Anterior cingulate cortex (tissue), 58 donors: ENCODE measurements at places on chromosomes 5 and 9.

GRCh38 chr5:136094913-136095641 lies 37.6 kb upstream of the SMAD5 start:
- DNase-seq, result no peak

GRCh38 chr5:109947667-109948066 lies 257.9 kb downstream of the MAN2A1 start:
- DNase-seq, result no peak

- DNase-seq, result no peak
Measured at GRCh38 chr9:33164138-33164809, 2.9 kb downstream of the B4GALT1 start.

GRCh38 chr5:170278611-170279458 lies 18.7 kb downstream of the LCP2 start:
- no peak for DNase-seq

DNA sequence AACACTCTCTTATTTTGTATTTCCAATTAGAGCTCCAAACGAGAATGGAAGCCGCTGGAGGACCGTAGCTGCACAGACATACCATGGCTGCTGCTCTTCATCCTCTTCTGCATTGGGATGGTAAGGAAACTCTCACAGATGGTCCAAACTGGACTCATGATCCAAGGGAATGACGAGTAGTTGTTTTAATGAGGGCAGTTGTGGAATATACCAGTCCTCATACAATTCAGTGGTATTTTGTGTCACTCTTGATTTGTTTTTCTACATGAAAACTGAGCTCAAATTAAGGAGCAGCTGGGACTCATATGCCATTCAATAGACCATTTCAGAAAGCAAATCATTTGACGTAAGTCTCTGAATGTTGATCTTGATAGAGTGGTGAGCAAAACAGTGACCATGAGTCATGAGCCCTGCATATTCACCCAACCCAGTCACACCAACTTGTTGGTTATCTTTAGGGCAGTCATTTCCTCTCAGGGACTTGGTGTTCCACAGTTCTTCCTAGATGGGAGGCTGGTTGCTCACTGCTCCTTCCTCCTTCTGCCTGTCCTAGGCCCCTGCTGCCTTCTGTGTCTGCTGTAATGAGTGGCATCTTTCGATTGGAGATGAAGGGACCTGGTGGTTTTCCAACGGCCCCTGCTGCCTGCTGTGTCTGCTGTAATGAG lies 54.9 kb downstream of the SLC44A1 start:
- no peak for DNase-seq

GRCh38 chr5:147072622-147073021 lies 162.2 kb upstream of the STK32A start:
- no peak for DNase-seq

- no peak for DNase-seq
Measured at GRCh38 chr9:106920701-106921283, 57.8 kb downstream of the ZNF462 start.

GRCh38 chr5:91189480-91190313 lies 193.4 kb downstream of the ARRDC3 start:
- DNase-seq, result no peak

DNA sequence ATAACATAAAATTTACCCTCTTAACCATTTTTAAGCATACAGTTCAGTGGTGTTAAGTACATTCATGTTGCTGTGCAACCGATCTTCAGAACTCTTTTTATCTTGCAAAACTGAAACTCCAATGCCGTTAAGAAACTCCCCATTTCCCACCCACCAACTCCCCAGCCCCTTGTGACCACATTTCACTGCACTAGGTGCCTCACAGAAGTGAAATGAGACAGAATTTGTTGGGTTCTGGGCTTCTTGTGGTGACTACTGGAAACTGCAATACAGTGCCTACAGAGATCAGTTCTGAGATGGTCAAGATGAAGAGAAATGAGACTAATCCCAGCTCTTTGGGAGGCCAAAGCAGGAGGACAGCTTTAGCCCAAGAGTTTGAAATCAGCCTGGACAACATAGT lies 202.1 kb upstream of the SLC30A5 start:
- no peak for DNase-seq

DNA sequence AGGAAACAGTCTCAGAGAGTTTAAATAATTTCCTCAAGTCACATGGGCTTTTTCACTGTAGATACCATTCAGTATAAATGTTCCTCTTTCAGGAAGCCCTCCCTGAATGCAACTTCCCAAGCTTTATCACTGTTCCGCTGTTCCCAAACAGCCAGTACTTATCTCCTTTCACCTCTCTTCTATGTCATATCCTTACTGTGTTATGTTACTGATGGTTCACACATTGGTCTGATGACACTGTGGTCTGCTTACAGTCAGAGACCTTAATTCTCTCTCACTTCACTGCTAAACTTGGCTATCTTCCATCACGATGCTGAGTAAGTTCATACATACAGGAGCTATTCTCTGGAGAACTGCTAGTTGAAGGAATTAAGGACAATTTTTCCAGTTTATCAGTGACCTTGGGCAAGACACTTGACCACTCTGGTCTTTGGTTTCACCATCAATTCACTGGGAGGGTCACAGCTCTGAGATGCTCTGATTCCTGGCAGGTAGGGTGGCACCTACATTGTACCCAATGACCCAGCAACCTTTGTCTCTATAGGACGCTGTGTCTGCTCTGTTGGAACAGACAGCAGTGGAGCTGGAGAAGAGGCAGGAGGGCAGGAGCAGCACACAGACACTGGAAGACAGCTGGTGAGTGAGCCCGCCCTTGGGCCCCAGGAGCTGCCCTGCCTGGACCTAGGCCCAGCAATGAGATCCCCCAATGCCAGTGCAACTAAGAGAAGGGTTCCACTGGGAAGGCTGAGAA lies 42.1 kb upstream of the RARS1 start:
- DNase-seq, result no peak

DNA sequence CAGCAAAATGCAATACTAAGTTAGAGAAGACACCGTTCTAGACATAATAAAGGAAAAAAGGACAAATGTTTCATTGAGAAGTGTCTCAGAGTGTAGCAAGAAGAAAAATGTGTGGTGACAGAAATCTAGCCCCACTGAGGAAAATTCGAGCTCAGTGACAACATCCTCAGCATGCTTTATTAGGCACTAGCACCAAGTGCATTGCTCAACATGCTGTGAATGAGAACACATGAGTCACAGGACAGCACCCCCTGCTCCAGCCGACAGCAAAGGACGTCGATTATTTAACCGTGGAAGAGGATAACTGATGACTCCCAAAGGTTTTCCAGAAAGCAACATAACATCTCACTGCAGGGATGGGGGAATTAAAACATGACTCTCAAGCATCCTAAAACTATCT lies 182.7 kb downstream of the GNAQ start:
- DNase-seq, result no peak

- peak; percentile 64 for DNase-seq
Measured at GRCh38 chr9:15509931-15510788, 610 bp downstream of the PSIP1 start.

DNA sequence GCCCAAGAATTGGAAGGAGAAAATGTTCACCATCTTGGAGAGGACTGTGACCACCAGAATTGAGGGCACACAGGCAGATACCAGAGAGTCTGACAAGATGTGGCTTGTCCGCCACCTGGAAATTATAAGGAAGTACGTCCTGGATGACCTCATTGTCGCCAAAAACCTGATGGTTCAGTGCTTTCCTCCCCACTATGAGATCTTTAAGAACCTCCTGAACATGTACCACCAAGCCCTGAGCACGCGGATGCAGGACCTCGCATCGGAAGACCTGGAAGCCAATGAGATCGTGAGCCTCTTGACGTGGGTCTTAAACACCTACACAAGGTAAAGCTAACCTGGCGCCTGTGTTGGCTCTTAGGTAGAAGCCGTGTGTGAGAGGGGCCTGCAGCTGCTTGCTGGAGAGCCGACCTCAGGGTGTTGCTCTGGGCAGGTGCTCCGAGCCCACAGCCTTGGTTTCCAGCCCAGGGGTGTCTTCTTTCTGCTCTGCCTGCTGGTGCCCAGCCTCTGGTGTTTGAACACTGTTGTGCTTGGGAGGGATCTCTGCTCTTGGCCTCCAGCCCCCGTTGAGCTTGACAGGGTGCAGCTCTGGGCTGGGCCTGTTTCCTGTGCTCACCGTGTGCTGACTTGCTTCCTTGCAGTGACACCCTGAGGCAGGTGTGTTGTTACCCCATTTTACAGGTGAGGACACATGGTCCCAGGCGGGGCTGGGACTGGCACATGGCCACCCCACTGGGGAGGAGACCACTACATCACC lies 10.9 kb downstream of the EXOC3 start:
- no peak for DNase-seq

- DNase-seq, result no peak
Measured at GRCh38 chr5:36238502-36239295, 3.0 kb downstream of the NADK2 start.

DNA sequence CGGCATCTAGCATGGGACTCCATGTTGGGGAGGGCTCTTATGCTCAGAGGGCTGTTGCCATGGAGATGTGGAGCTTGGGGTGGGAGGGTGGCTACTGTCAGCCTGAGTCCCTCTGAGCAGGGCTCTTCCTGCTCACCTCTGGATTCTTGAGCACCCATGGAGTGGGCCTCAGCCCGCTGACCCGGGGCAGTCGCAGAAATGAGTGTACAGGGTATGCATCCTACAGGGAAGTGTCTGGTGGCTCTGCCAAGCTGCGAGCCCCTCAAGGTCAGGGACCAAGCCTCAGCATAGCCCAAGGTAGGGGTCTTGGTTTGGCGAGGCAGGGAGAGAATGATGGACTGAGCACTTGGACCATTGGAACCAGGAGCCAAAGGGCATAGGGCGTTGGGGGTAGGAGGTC lies 104.1 kb downstream of the DAB2IP start:
- DNase-seq, result no peak

- DNase-seq, result no peak
Measured at GRCh38 chr9:2502760-2503159, 118.8 kb upstream of the VLDLR start.

- DNase-seq, result no peak
Measured at GRCh38 chr5:7405277-7405676, 9.3 kb downstream of the ADCY2 start.

- DNase-seq, result no peak
Measured at GRCh38 chr9:90979138-90979551, 177.5 kb downstream of the SYK start.

GRCh38 chr9:127175319-127175715 lies 52.9 kb upstream of the ANGPTL2 start:
- no peak for DNase-seq

DNA sequence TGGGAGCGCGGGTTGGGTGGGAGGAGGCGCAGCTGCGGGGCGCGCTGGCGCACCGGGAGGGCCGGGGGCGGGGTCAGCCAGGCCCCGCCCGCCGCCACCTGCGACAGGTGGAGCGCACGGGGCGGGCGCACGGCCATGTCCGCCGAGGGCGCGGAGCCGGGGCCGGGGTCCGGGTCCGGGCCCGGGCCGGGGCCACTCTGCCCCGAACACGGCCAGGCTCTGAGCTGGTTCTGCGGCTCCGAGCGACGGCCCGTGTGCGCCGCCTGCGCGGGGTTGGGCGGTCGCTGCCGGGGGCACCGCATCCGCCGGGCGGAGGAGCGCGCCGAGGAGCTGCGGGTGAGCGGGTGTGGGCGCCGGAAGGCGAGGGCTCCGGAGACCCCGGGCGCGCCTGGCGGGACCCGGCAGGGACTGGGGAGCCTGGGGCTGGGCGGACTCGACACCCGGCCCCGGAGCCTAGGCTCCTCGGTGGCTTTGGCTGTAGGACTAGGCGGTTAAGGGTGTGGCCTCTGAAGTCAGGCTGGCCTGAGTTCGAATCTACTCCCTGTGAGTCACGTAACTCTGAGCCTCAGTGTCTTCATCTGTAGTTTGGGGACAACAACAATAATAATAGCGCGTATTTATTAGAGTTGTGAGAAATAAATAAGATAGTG lies at the start of gene BSPRY:
TSS of gene BSPRY (plus strand) at position 97 of the 650 bp plus-strand sequence. CDS start at position 136, 39 bp downstream.
- DNase-seq, result no peak

GRCh38 chr5:22910523-22910922 lies 57.4 kb upstream of the CDH12 start:
- no peak for DNase-seq

- DNase-seq, result no peak
Measured at GRCh38 chr9:112007575-112008240, 111.1 kb downstream of the UGCG start.

DNA sequence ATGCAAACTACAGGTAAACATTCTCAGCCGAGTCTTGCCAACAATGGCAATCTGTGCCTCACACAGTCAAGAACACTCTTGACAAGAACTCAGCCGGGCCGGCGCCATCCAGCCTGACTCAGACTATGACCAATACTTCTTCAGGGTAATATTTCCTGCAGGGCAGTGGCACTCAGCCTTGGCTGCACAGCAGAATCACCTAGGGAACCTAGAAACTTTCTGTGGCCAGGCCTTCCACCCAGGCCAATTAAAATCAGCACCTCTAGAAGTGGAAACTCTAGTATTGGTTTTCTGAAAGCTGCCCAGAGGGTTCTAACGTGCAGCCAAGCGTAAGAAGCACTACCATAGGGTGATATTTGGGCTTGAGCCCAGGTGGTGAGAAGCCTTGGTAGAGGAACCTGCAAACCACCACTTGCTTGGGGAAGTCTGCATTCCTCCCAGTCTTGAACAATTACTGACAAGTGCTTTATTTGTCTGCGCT lies 120.6 kb downstream of the TTLL11 start:
- DNase-seq, result no peak

- DNase-seq, result no peak
Measured at GRCh38 chr5:102313912-102314311, 17.8 kb upstream of the SLCO4C1 start.

- DNase-seq, result no peak
Measured at GRCh38 chr5:91136271-91136670, 246.8 kb downstream of the ARRDC3 start.

DNA sequence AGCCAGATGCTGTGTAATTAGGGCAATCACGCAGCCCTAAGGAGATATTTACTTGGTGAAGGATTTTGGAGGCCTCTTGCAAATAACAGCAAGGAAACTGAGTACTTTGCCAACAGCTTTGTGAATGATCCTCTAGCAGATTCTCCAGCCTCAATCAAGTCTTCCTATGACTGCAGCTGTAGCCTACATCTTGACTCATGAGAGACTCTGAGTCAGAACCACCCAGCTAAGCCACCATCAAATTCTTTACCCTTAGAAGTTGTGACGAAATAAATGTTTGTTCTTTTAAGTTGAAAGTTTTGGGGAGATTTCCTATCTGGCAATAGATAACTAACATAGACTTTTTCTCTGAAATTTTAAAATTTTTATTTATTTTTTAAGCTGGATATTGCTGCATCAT lies 237.6 kb upstream of the CCNH start:
- no peak for DNase-seq
